IMR-90 (cell line): ENCODE measurements at places on chromosomes 12 and 14. TPM values are rescaled to one million over a fixed set of nuclear protein-coding genes. Genes with fewer than 3 reads are reported as not detected.

Gene PTPRR
- 0.18 and 0.28 TPM in 2 replicates for total RNA-seq

Gene ERC1
- total RNA-seq: 25.6 and 27.8 TPM in 2 replicates

Gene PRIMA1
- not detected in 2 replicates for total RNA-seq

Gene OR6C2
- total RNA-seq: not detected in 2 replicates

Gene C1QL4
- 0.18 and 0.28 TPM in 2 replicates for total RNA-seq

Gene SIX4
- 28.1 and 42.7 TPM in 2 replicates for total RNA-seq

Gene TGM1
- 0.56 and 0.72 TPM in 2 replicates for total RNA-seq

Gene MYF6
- not detected in 2 replicates for total RNA-seq

Gene OLR1
- 2.5 and 3.2 TPM in 2 replicates for total RNA-seq

Gene MYL2
- total RNA-seq: not detected in 2 replicates
